Activated CD4-positive, alpha-beta T cell treated with anti-CD3 and anti-CD28 coated beads, Interleukin-2, amount 50 U/mL, for 24 hours (primary cell): ENCODE measurements at places on chromosomes 2 and 18.

GRCh38 chr18:55097456-55098170 lies 138.4 kb upstream of the CCDC68 start:
- no peak for DNase-seq

DNA sequence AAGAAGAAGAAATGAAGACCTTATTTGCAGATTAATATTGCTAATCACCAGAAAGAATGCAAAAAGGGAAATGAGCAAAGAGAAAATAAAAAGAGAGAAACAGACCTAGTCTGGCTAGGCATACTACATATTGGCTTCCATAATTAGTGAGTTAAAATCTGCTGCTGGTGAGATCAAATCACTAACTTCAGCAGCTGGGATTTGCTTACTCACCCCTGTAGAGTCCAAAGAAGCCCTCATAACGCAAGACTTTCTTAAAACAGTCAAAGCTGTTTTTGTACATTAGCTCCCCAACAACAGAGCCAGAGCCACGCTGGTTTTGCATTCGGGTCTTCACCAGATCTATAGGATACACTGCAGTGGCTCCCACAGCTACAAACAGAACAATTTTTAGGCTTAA lies 80.9 kb downstream of the SLC25A12 start:
- no peak for DNase-seq

DNA sequence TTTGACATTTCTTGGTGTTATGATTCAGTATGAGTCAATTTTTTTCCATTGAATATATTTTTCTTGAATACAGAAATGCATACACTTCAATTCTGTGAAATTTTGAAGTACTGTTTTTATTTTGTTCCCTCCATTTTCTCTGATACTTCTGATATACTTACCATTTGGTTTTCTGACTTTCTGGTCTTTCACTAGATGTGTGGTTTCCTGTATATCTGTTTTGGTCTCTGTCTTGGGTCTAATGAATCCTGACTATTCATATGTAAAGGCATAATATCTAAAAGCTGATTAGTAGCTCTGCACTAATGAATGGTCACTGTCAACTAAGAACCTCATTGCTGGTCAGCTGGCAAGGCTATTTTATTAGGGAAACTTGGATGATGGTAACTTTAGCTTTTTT lies 345.6 kb downstream of the GRB14 start:
- DNase-seq = no peak

DNA sequence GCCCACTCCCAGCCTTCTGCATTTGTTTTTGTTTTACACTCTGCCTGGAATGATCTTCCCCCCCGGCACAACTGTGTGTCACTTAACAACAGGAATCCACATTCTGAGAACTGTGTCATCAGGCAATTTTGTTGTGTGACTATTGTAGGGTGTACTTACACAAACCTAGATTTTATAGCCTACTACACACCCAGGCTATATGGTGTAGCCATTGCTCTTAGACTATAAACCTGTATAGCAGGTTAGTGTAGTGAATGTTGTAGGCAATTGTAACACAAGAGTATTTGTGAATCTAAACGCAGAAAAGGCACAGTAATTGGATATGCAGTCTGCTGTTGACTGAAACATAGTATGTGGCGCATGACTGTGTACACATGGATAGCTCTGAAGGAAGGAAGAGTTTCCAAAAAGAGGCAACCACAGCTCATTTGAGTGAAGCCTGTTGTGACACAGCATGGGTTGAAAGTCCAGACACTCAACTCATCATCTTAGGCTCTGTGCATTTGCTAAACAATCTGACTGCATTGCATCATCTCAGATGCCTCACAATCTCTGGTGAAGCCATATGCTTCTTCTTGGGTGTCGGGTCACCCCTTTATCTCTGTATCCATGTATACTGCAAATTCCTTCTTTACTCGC lies 506.6 kb upstream of the SPHKAP start:
- DNase-seq = no peak

- DNase-seq = peak; percentile 9
These were observed 19.7 kb upstream of the STPG4 start for GRCh38 chr2:47174733-47175361.

GRCh38 chr18:59340817-59341216 lies 18.2 kb downstream of the LMAN1 start:
- DNase-seq = no peak

- DNase-seq = no peak
These were observed 66.8 kb downstream of the KYNU start for GRCh38 chr2:142944264-142944663.

DNA sequence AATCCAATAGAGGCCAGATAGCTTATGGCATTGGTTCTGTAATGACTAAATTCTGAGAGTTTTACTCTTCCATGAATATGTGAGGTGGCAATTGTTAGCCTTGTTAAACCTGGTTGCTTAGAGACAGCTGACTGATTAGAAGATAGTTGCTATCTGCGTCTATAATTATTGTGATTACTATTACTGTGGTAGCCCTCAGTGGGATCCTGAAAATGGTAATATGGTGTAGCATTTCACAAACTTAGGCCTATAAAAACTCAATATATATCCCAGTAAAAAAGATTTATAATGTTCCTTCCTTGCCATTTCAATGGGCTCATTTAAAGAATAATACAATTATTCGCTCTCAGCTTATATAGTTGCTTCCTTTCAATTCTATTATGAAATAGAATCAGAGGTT lies 405.8 kb upstream of the CDH2 start:
- no peak for DNase-seq

DNA sequence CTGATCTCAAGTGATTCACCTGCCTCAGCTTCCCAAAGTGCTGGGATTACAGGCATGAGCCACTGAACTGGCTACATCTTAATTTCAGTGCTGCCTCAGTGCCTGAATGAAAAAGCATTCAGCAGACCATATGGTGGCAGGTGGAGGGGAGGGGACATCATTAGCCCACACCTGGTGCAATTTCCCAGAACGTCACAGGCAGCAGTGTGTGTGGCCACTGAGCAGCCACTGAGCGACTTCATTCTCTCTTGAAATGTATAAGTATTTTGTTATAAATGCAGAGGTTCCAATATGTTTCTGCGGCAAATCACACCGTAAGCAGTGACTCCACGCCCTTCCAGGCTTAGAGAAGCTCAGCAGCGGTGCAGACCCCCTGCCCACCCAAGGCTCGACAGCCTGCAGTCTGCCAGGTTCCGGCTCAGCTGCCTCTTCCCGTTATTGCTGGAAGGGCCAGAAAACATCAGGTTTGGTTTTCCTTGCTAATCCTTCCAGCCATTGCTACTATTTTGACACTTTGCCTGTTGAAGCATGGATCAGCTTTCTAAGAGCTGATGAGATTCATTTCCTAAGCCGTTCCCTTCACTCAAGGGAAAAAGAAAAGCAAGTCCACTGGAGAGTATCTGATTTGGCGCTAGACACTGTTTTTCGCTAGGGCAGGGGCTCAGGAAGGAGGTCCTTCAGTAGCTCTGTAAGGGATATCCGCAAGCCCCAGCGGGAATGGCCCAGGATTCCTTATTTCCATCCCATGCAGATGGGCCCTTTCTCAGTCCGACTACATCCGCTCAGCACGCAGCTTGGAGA lies 250.7 kb downstream of the VAPA start:
- DNase-seq = no peak

GRCh38 chr2:233996461-233996860 lies 54.0 kb upstream of the SPP2 start:
- DNase-seq = no peak

GRCh38 chr2:61951881-61952280 lies 46.4 kb downstream of the COMMD1 start:
- no peak for DNase-seq

- no peak for DNase-seq
These were observed 285.1 kb downstream of the SS18 start for GRCh38 chr18:25805323-25805722.

DNA sequence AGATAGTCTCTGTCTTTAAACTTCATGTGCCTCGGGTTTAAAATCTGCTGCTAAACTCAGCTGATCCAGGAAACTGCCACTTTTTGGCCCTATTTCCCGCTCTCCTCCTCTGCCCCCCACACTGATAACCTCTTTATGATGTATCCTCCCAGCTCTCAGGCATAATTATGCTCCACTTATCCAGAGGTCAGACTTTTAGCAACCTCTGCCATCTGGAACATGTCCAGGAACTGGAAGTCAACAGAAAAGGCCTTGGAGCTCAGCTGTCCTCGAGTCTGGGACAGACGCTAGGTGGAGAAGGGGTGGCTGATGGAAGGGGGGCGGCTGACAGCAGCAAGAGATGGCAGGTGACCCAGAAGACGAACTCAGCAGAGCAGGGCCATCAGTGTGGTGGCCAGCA lies 41.2 kb downstream of the ASAP2 start:
- no peak for DNase-seq

DNA sequence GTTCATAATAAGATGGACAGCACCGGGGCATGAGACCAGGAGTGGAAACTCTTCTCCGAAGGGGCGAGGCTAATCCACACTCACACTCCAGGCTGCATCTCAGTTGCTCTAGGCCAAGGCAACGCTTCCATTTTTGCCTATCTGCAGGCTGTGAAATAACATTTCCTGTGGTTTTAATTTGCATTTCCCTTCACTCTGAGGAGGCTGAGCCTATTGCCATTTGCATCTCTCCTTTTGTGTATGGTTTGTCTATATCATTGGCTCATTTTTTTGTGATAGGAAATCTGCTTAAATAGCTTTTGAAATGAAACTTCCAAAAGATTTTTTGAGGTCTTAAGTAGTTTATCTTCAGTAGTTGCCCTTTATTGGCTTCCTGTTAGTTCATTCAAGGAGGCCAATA lies 57.6 kb downstream of the TPGS2 start:
- DNase-seq = no peak

GRCh38 chr18:25305584-25305983 lies 46.4 kb downstream of the ZNF521 start:
- no peak for DNase-seq

- no peak for DNase-seq
These were observed 314.4 kb upstream of the NT5C1B start for GRCh38 chr2:18903750-18904149.

DNA sequence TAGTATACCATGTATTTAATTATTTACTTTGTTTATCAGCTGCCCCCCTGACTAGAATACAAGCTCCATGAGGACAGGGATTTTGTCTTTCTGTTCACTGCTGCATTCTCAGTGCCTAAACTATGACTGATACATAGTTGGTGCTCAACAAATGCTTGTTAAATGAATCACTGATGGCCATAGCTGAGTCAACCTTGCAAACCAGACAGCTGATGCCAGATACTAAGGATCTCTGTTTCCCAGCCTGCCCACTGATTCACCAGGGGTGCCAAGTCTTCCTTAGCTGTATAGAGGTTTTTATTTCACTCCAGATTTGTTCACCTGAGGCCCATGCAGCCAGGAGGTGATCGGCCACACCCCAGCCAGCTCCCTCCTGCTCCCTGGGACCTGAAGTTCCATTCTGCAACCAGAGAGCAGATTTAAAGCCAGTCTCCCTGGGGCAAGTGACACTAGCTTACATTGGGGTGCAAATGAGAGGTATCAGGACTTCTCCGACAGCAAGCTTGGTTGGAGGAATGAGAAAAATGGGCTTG lies 92.2 kb downstream of the C1QL2 start:
- no peak for DNase-seq

- DNase-seq = no peak
These were observed 58.1 kb downstream of the NCKAP1 start for GRCh38 chr2:182980115-182980514.

DNA sequence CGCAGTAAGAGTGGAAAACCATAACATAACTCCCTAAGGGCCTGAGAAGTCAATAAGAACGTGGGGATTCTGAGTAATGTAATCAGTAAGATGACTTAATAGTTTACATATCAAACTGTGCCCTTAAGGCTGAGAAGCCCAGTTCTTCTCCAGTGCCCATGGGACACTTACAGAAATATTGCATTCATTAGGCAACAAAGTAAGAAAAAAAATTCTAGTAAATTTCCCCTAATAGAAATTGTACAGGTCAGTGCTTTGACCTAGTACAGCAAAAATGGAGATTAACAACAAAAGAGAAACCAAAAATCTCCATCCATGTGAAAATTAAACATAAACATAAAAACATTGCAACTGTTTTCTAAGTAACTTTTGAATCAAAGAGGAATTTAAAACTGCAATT lies 139.8 kb upstream of the HS6ST1 start:
- no peak for DNase-seq

DNA sequence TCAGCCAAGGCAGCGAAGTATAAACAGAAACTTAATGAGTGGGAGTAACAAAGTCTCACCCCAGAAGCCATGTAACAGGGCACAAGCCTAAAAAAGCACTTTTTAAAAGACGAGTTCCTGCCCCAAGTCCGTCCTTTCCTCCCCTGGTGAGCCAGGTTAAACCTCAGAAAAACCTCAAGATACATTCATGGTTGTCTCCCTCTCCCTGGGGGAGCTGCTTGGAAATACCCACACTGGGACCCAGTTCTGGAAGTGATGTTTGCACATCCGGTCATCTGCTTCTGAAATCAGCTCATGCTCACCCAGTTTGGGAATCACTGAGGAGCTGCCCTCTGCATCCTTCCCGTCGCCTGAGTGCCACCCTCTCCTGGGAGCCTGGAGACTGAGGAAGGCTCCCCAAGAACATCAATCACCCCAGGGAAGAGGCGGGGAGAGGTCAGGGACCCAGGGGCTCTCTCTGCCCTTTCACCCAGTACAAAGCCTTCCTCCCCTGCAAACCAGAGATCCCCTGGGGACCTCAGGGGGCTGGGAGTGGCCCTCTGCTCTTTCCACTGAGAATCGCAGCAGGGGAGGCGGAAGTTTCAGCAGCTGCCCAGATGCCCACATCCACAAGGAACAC lies 150.6 kb upstream of the AGAP1 start:
- DNase-seq = no peak

- DNase-seq = no peak
These were observed 86.3 kb downstream of the AGPS start for GRCh38 chr2:177478907-177479306.

GRCh38 chr2:178205853-178206521 lies 11.7 kb downstream of the OSBPL6 start:
- no peak for DNase-seq

DNA sequence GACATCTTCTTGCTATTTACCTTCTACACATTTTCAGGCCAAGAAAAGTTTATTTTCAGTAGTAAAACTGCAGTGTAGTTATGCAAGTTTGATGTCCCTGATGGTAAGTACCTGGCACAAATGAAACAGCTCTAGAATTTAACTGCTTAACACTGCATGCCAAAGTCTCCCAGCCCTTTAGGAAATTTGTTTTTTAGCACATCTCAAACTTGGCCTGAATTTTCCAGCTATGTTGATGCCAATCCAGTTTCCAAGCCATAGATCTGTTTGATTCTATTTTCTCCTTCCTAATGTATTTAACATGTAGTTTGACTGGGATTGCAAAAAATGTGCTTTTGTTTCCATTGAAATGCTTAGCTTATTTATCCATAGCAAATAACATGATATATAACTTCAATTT lies 29.3 kb upstream of the ZNF385B start:
- DNase-seq = no peak

GRCh38 chr18:67634631-67635338 lies 118.3 kb upstream of the DSEL start:
- DNase-seq = no peak

GRCh38 chr2:213286161-213286560 lies 1.9 kb downstream of the SPAG16 start:
- DNase-seq = no peak

- no peak for DNase-seq
These were observed 8.8 kb upstream of the MBD2 start for GRCh38 chr18:54233228-54233625.
